ENCODE measurements at places on chromosomes 7 and 10.

DNA sequence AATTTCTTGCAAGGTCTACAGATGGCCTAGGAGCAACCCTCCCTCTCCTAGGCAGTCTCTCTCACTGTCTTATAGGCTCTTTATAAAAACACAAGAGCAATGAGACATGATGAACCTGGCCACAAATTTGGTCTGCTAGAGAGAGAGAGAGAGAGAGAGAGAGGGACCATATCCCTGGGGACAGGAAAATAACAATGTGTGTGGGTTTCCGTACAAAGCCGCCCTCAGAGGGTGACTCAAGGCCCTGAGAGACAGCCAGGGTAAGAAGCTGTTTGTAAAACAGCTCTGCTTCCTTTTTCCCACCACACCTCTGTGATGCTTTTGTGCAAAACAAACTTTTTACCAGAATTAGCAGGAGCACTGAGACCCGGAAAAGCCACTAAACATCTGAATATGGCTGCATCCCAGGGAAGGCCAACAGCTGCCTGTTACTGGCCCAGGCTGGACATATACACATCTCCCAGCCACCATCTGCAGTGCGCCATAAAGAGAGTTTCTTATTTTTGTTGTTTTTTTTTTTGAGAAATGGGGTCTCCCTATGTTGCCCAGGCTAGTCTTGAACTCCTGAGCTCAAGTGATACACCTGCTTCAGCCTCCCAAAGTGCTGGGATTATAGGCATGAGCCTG lies 18.4 kb downstream of the GIMAP5 start:
- DNase-seq: peak; percentile 83

GRCh38 chr7:727104-727805 lies at the start of gene PRKAR1B:
Gene PRKAR1B (minus strand): TSS chr7:727281. CDS start chr7:711505, 15,776 bp downstream.
- DNase-seq: peak; percentile 28

GRCh38 chr7:151243045-151243349 lies 5.5 kb downstream of the SMARCD3 start:
- DNase-seq: no peak

DNA sequence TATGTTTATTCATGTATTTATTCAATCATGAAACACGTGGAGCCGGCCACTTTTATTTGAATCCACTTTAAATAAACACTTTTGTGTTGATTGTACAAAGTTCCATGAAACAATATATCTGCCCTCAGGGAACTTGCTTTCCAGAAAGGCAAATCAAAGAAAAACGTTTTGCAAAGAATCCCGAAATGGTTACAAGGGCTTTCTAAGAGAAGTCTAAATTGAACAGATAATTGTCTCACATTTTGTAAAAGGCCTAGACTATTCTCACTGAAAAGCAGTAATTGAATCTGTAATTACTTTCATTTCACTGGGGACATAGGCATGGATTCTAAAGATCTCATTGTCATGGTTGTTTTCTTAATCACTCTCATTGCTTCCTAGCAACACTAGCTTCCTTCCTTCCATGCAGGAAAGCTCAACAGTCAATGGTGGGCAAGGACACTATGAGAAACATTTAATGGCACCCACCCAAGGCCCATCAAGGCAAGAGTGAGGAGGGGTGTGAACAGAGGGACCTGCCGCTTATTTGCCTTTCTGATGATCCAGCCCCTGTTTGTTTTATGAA lies 622.4 kb upstream of the C7orf33 start:
- DNase-seq: no peak
